ENCODE measurements at places on chromosomes 1 and 21.

DNA sequence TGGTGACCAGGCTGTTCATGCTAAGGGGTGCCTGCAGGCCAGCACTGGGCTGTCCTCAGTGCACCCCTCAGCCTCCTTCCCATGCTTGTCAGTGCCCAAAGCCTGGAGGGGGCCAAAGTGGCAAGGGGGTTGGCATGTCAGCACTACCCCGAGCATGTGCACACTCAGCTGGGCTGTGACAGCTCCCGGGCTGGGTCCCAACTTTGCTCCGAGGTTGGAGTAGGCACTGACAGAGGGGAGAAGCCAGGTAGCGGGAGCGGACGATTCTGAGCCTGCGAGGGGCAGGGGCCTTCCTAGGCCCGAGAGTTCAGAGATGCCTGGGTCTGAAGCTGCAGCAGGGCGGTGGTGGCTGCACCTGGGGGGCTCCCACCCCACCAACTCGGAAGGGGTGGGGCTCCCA lies 119.0 kb downstream of the MAST2 start:
- no peak for DNase-seq

DNA sequence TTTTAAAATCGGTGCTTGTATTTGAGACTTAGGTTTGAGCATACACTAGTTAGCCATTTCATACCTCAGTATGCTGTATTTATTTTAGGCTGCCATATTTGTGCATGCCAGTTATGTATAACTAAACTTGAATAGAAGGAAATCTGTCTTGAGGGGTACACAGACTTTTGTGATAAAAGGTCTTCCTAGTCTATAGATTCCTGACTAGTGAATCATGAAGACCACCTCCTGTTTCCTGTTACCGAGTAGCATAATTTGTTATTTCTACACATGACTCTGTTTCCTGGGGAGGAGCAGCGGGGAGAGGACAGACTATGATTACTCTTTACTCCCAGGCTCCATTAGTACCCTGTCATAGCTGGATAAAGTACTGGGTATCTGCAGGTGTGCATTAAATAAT lies 316.8 kb upstream of the SNX7 start:
- no peak for DNase-seq

DNA sequence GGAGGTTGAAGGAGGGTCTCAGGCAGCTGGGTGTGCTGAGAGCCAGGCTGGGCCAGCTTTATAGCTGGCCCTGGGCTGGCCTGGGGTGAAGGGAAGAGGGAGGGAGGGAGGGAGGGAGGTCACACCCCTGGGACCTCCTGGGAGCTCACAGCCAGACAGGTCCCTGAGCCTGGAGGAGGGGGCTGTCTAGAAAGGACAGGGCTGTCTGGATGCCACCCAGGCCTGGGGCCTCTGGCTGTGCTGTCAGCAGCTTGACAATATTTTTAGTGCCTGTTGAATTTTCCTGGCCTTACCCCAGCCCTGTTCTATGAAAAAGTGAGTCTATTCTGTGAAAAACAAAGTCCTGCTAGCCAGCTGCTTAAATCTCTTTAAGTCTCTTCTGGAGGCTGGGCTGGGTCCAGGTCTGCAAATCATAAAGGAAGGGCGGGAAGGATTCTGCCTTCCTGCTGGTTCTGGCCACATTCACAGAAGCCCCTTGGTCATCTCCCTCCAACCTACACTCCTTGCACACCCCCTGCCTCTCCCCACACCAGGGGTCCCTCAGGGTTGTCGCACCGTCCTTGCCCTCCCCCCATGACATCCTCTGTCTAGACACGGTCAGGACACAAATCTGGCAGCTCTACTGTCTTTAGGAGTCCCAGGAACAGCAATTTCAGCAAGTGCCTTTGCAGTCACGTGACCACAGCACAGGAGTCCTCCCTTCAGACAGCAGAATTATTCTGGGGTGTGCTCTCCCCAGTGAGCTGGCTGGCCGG lies at the start of gene LEFTY2:
LEFTY2 (minus strand) TSS at position 34 of the 755 bp plus-strand sequence. CDS start 80 bp downstream, outside the sequence.
- no peak for DNase-seq

DNA sequence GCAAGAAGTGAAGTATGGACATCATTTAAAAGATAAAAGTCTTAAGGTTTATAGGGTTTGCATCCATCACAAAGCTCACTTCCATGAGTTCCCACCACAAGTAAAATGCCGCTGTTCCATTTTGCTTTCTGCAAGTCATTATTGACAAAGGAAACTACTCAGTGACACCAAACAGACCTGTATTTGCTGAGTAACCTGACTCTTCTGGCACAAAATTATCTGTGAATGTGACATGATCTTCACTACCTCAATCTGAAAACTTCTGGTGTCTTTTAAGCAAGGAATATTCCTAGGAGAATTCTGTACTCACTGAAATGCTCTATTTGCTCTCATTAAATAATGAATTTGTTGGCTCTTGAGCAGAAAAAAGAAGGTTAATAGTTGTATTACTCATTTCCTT lies 1077.4 kb upstream of the ADGRL4 start:
- DNase-seq: no peak

DNA sequence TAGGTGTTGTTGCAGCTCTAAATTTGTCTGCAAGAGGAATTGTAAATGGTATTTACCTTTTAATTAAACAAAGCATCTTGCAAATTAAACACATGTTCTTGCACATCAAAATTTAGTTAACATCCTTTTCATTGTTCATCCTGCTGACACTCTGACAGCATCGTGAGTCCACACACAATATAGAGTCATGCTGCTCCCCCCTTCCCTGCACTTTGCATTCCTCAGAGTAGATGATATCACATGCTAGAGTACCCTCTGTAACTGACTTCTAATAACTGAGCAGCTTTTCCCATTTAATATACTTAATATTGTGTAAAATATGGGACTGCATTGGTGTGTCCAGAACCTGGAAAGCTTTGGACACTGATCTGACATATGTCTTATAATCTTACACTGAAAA lies 138.8 kb upstream of the DPYD start:
- DNase-seq: no peak
